ENCODE measurements at places on chromosomes 3 and 15. TPM values are rescaled to one million over a fixed set of nuclear protein-coding genes. Genes with fewer than 3 reads are reported as not detected.

INKA1 gene
- total RNA-seq = 4.0 TPM

TMC3 gene
- not detected for total RNA-seq

SCAMP5 gene
- 3.6 TPM for total RNA-seq

ILDR1 gene
- not detected for total RNA-seq

MAGI1 gene
- total RNA-seq = 51.2 TPM

MUC20 gene
- total RNA-seq = 8.3 TPM

DNASE1L3 gene
- total RNA-seq = 11.5 TPM

FOXL2NB gene
- total RNA-seq = not detected

NCBP2 gene
- 39.4 TPM for total RNA-seq

ATP13A5 gene
- total RNA-seq = not detected

EXOSC7 gene
- 47.1 TPM for total RNA-seq

HGD gene
- total RNA-seq = 2.0 TPM

C3orf85 gene
- not detected for total RNA-seq

KLHDC8B gene
- 28.4 TPM for total RNA-seq

ACP3 gene
- 2.5 TPM for total RNA-seq

PSTPIP1 gene
- total RNA-seq = 20.3 TPM

CRABP1 gene
- total RNA-seq = not detected

CTXN2 gene
- total RNA-seq = not detected

SKOR1 gene
- total RNA-seq = 0.44 TPM

All from subcutaneous adipose tissue (tissue), 4 donors.